Lung (tissue), 17 donors: ENCODE measurements at places on chromosomes 2 and 18. TPM values are rescaled to one million over a fixed set of nuclear protein-coding genes. Genes with fewer than 3 reads are reported as not detected.

DNA sequence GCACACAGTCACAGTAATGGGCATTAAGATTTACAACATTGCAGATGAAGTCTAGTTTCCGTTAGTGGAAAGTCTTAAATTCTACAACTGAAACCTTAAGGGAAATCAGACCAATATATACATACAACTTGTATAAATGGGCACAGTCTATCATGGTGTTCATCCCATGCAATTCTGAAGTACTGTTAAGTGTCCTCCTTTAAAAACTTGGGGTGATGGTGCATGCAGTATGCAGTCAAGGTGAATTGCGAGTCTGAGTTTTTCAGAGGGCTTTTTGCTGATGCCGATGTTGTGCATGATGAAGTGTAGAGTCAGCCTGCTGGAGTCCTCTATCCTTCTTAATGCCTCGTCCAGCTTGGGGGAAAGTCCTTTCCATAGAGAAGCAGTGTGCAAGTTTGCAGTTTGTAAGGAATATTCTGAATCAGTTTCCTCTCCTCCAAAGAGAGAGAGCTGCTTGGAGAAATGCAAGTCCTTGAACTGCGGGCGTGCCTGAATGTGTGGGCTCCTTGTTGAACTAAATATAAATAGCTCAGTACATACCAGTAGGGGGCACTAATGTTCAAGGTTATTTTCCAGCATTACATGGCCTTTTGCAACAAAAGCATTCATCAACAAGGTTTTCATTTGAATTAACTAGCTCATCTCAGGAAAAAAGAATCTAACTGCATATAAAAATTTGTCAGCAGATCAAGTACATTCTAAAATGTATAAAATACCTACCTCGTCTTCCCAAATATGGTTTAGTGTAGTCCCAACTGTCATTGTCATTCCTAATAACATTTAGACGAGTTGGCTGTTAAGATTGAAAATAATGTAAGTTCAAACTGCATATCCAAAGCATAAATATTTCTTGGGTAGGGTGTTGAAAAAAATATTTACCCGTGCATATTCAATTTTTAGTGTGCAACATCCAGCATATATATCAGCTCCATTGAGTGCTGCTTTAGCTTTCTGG, 21.3 kb downstream of the HNRNPLL start:
- H3K27ac ChIP-seq = no peak overlapping the region
- H3K36me3 ChIP-seq = peaks cover 8% of the 10 kb centered on the region
- H3K4me3 ChIP-seq = no peak overlapping the region
- H3K4me1 ChIP-seq = no peaks in the 10 kb centered on the region

Gene TRABD2A
- 3.1 TPM for total RNA-seq

Gene MSH2
- total RNA-seq = 44.9 TPM

Gene ANKRD30BL
- total RNA-seq = 3.8 TPM

GRCh38 chr18:48802543-48803290, 148.0 kb downstream of the SMAD7 start:
- no peak for DNase-seq
- H3K27ac ChIP-seq = peak overlapping the region; percentile 14
- no peak overlapping the region for H3K4me3 ChIP-seq
- H3K27me3 ChIP-seq = no peaks in the 10 kb centered on the region
- peaks cover 18% of the 10 kb centered on the region for H3K4me1 ChIP-seq
- H3K36me3 ChIP-seq = no peaks in the 10 kb centered on the region

Gene C1QL2
- total RNA-seq = not detected

Gene CFLAR
- total RNA-seq = 345 TPM
